Lower lobe of right lung (tissue), 2 donors: ENCODE measurements at places on chromosomes 6 and 20. TPM values are rescaled to one million over a fixed set of nuclear protein-coding genes. Genes with fewer than 3 reads are reported as not detected.

- no peak overlapping the region for H3K4me3 ChIP-seq
- no peak for DNase-seq
- no peaks in the 10 kb centered on the region for H3K27me3 ChIP-seq
- H3K4me1 ChIP-seq, result peaks cover 4% of the 10 kb centered on the region
- H3K27ac ChIP-seq, result no peak overlapping the region
Observed at GRCh38 chr6:157717340-157717748, 105.7 kb upstream of the SNX9 start.

- H3K36me3 ChIP-seq, result no peaks in the 10 kb centered on the region
- DNase-seq, result no peak
- H3K27me3 ChIP-seq, result no peaks in the 10 kb centered on the region
- H3K4me3 ChIP-seq, result no peak overlapping the region
Observed at GRCh38 chr6:56807989-56808337, 146.9 kb upstream of the BEND6 start.

GRCh38 chr6:127918506-127919427 is 17.9 kb upstream of the THEMIS start:
- H3K4me3 ChIP-seq, result peak overlapping the region; percentile 20
- H3K4me1 ChIP-seq, result no peaks in the 10 kb centered on the region
- H3K36me3 ChIP-seq, result no peaks in the 10 kb centered on the region
- no peak for DNase-seq
- H3K27me3 ChIP-seq, result no peaks in the 10 kb centered on the region
- no peak overlapping the region for H3K27ac ChIP-seq

DNA sequence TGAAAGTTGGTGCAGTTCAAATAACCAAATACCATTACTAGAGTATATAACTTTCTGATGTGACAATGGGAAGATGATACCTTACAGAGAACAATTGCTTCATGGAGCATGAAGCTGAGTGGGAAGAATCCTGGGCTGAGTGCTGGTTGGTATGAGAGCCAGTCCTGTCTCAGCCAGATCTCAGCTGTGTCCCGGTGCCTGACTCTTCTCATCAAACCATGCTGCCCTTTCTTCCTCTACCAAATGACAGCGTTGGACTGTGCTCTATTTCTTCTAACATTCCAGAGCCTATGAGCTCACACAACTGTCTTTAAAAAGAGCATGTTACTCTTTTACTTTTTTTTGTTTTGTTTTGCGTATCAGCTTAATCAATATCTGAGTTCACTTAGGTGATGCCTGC is 27.5 kb upstream of the PBOV1 start:
- H3K4me3 ChIP-seq, result no peak overlapping the region
- no peaks in the 10 kb centered on the region for H3K27me3 ChIP-seq
- H3K36me3 ChIP-seq, result no peaks in the 10 kb centered on the region
- H3K4me1 ChIP-seq, result peaks cover 7% of the 10 kb centered on the region
- no peak overlapping the region for H3K27ac ChIP-seq
- DNase-seq, result no peak

GRCh38 chr6:43953256-43953655 is 174.0 kb downstream of the MRPL14 start:
- H3K4me3 ChIP-seq, result no peak overlapping the region
- no peak overlapping the region for H3K27ac ChIP-seq
- no peak for DNase-seq
- H3K36me3 ChIP-seq, result no peaks in the 10 kb centered on the region

DNA sequence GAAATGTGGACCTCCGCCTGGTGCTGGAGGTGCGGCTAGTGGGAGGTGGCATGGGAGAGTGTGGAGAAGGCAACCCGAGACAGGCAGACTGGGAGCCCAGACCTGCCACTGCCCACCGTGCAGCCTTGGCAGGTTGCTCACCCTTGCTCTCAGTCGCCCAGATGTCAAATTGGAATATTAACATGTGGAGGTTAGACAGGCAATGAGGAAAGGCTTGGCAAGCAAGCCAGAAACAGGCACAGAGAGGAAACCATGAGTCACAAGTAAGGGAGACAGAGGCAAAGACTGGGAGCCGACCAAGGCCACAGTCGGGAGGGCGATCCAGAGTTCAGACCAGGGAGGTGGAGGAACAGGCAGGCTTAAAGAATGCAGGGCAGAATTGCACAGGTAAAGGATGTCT is 178.2 kb downstream of the FOXC1 start:
- H3K27me3 ChIP-seq, result no peaks in the 10 kb centered on the region
- no peaks in the 10 kb centered on the region for H3K36me3 ChIP-seq
- no peak overlapping the region for H3K4me3 ChIP-seq
- H3K4me1 ChIP-seq, result peaks cover 11% of the 10 kb centered on the region
- no peak overlapping the region for H3K27ac ChIP-seq

- H3K4me3 ChIP-seq, result no peak overlapping the region
- H3K36me3 ChIP-seq, result no peaks in the 10 kb centered on the region
- no peak overlapping the region for H3K27ac ChIP-seq
- DNase-seq, result no peak
- no peaks in the 10 kb centered on the region for H3K27me3 ChIP-seq
- no peaks in the 10 kb centered on the region for H3K4me1 ChIP-seq
Observed at GRCh38 chr6:19866985-19867627, 29.9 kb downstream of the ID4 start.

- no peak overlapping the region for H3K27ac ChIP-seq
- H3K4me3 ChIP-seq, result no peak overlapping the region
Observed at GRCh38 chr20:15643713-15644112, 929.5 kb downstream of the KIF16B start.

- no peak overlapping the region for H3K27ac ChIP-seq
- no peak overlapping the region for H3K4me3 ChIP-seq
- no peak for DNase-seq
- no peaks in the 10 kb centered on the region for H3K4me1 ChIP-seq
- H3K27me3 ChIP-seq, result no peaks in the 10 kb centered on the region
Observed at GRCh38 chr6:149045404-149045803, 272.1 kb upstream of the TAB2 start.

- H3K4me3 ChIP-seq, result no peak overlapping the region
- H3K36me3 ChIP-seq, result peaks cover 61% of the 10 kb centered on the region
- peaks cover 38% of the 10 kb centered on the region for H3K4me1 ChIP-seq
- DNase-seq, result no peak
- no peaks in the 10 kb centered on the region for H3K27me3 ChIP-seq
Observed at GRCh38 chr6:36201612-36202011, 5.1 kb downstream of the BRPF3 start.

DNA sequence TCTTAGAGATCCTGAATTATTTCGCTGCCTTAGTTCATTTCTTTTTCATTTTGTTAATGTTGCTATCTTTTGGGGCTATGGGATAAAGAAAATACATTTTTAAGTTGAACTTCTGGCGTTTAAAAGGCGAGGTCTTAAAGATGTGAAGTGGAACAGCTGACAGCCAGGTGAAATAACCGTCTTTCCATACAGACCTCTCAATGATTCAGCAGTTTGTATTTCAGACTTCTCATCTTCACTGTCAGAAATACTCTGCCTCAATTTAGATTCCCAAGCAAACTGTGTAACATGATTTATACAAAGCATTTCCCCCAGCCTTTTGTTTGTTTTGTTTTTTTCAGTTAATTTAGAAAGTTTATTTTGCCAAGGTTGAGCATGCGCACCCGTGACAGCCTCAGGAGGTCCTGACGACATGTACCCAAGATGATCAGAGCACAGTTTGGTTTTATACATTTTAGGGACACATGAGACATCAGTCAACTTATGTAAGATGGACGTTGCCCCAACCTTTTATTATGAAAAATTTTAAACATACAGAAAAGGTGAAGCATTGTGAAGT is 40.0 kb downstream of the SLC9A8 start:
- H3K27ac ChIP-seq, result no peak overlapping the region
- peaks cover 22% of the 10 kb centered on the region for H3K4me1 ChIP-seq
- H3K36me3 ChIP-seq, result peaks cover 73% of the 10 kb centered on the region
- H3K27me3 ChIP-seq, result no peaks in the 10 kb centered on the region
- DNase-seq, result no peak
- H3K4me3 ChIP-seq, result no peak overlapping the region

- H3K27me3 ChIP-seq, result no peaks in the 10 kb centered on the region
- H3K36me3 ChIP-seq, result no peaks in the 10 kb centered on the region
- DNase-seq, result no peak
- no peaks in the 10 kb centered on the region for H3K4me1 ChIP-seq
- H3K4me3 ChIP-seq, result no peak overlapping the region
Observed at GRCh38 chr20:40664891-40665290, 24.1 kb downstream of the MAFB start.

DNA sequence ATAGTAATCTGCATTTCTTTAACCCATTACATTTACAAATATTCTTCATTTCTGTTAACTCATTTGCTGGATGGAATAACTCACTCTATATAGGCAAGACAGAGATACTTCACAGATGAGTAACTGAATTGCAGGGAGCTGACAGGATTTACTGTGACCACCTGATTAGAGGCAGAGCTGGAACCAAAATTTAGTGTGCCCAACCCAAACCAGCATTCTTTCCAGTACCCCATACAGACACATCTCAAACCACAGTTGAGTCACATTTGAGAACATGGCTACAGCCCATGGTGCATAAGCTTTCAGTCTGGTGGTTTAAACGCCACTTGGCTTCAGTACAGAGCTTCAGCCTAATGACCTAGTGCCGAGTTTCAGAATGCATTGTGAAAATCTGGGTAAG is 138.4 kb upstream of the TENT5A start:
- DNase-seq, result no peak
- H3K27ac ChIP-seq, result no peak overlapping the region
- H3K27me3 ChIP-seq, result no peaks in the 10 kb centered on the region
- H3K36me3 ChIP-seq, result no peaks in the 10 kb centered on the region
- no peak overlapping the region for H3K4me3 ChIP-seq

The SLC32A1 gene
- not detected for total RNA-seq

The TREM2 gene
- 58.5 TPM for total RNA-seq

The FRMD1 gene
- total RNA-seq, result not detected

The F13A1 gene
- total RNA-seq, result 187 TPM

The RRBP1 gene
- total RNA-seq, result 138 TPM
